Vagina (tissue), 2 donors: ENCODE measurements at places on chromosomes 4 and X. TPM values are rescaled to one million over a fixed set of nuclear protein-coding genes. Genes with fewer than 3 reads are reported as not detected.

DNA sequence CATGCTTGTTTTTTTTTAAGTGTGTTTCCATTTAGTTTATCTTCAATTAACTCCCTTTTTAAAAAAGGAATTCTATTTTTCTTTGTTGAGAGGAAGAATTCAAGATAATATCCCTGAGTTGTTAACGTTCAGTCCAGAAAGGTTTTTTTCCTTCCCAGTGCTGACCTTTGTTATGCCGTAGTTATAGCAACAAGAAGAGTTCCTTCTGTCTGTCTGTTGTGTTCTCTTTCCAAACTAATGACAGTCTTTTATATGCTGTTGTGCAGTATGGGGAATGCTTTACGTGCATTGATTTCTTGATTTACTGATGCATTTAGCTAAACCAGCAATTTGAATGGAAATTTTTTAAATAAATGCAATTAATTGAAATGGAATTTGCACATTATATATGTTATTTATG, 6.6 kb upstream of the CXXC4 start:
- H3K36me3 ChIP-seq: no peaks in the 10 kb centered on the region
- DNase-seq: no peak
- no peaks in the 10 kb centered on the region for H3K27me3 ChIP-seq
- H3K4me1 ChIP-seq: no peaks in the 10 kb centered on the region
- no peak overlapping the region for H3K27ac ChIP-seq
- H3K4me3 ChIP-seq: no peak overlapping the region

- H3K27me3 ChIP-seq: no peaks in the 10 kb centered on the region
- no peak overlapping the region for H3K4me3 ChIP-seq
- H3K36me3 ChIP-seq: no peaks in the 10 kb centered on the region
- H3K27ac ChIP-seq: no peak overlapping the region
These were observed 272.1 kb upstream of the TRAM1L1 start for GRCh38 chr4:117357437-117357836.

- H3K4me3 ChIP-seq: no peak overlapping the region
- H3K27me3 ChIP-seq: no peaks in the 10 kb centered on the region
- H3K36me3 ChIP-seq: no peaks in the 10 kb centered on the region
- peaks cover 20% of the 10 kb centered on the region for H3K4me1 ChIP-seq
- no peak for DNase-seq
These were observed 2.8 kb downstream of the CENPU start for GRCh38 chr4:184731056-184731455.

GRCh38 chrX:49282647-49283011, 13.0 kb downstream of the PPP1R3F start:
- no peak overlapping the region for H3K27ac ChIP-seq
- peaks cover 6% of the 10 kb centered on the region for H3K36me3 ChIP-seq
- H3K27me3 ChIP-seq: no peaks in the 10 kb centered on the region
- H3K4me3 ChIP-seq: no peak overlapping the region
- DNase-seq: no peak

- H3K27ac ChIP-seq: no peak overlapping the region
- peaks cover 30% of the 10 kb centered on the region for H3K4me1 ChIP-seq
- no peak for DNase-seq
- H3K36me3 ChIP-seq: peaks cover 6% of the 10 kb centered on the region
- no peak overlapping the region for H3K4me3 ChIP-seq
These were observed 5.0 kb downstream of the NAF1 start for GRCh38 chr4:163161536-163162205.

ZIC3 gene
- not detected for total RNA-seq

DNA sequence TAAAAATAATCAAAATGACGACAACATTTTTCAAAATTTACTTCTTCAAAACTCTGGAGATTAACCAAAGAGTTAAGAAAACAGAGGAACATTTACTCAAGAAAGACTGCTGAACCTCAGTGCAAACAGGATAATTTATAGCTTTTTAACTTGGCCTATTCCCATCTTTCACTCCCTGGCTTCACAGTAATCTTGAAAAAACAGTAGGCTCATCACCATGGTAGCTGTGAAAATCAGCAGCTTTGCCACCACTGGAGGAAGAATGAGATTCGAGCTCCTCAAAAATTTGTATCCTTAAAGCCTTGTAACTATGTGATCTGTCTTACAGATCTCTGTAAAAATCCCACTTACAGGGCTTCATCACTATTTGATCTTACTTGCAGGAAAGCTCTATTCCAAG, 447.7 kb upstream of the CTSO start:
- H3K4me1 ChIP-seq: no peaks in the 10 kb centered on the region
- no peak overlapping the region for H3K27ac ChIP-seq
- no peaks in the 10 kb centered on the region for H3K36me3 ChIP-seq
- H3K4me3 ChIP-seq: no peak overlapping the region
- H3K27me3 ChIP-seq: no peaks in the 10 kb centered on the region
- DNase-seq: no peak

GRCh38 chr4:165827018-165827417, 46.0 kb upstream of the TLL1 start:
- no peak overlapping the region for H3K4me3 ChIP-seq
- no peak for DNase-seq
- H3K36me3 ChIP-seq: no peaks in the 10 kb centered on the region
- no peak overlapping the region for H3K27ac ChIP-seq
- H3K27me3 ChIP-seq: no peaks in the 10 kb centered on the region
- H3K4me1 ChIP-seq: no peaks in the 10 kb centered on the region

DNA sequence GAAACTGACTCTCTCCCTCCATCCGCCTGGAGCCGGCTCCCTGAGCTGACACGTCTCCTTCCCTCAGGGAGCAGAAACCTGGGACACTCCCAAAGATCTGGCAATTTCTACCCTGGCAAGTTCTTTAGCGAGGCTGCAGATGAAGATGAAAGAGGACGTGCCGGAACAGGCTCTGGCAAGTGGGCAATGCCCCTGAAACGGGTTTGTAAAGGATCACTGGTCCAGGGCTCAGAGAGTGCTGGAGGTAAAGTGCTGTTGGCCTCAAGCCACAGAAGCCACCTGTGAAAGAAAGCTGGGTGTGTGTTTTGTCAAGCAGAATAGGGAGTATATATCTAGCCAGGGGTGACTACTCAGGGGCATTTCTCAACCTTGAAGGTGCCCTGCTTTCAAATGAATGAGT, 131.4 kb upstream of the ATP6AP2 start:
- H3K36me3 ChIP-seq: no peaks in the 10 kb centered on the region
- H3K4me1 ChIP-seq: no peaks in the 10 kb centered on the region
- DNase-seq: no peak
- H3K27me3 ChIP-seq: no peaks in the 10 kb centered on the region
- H3K27ac ChIP-seq: no peak overlapping the region
- H3K4me3 ChIP-seq: no peak overlapping the region

GRCh38 chr4:84800256-84800655, 166.2 kb downstream of the WDFY3 start:
- H3K4me1 ChIP-seq: peaks cover 9% of the 10 kb centered on the region
- peaks cover 14% of the 10 kb centered on the region for H3K36me3 ChIP-seq
- no peak for DNase-seq

DNA sequence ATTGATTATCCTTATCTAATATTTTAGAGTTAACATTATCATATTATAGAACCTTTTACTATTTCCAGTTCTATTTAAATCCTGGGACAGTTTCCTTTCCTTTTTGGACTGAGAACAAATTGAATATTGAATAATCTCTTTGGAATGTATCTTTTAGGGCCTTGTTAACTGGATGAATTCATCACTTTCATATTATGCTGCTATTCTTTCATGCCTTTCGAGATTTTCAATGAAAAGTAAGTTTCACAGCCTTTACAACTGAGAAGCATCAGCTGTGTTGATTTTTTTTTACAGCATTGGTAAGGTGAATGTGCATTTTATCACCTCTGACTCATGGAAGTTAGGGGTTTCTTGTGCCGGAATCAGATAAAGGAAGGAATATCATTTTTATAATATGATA, 39.6 kb downstream of the PDLIM5 start:
- H3K27ac ChIP-seq: no peak overlapping the region
- H3K4me1 ChIP-seq: peaks cover 26% of the 10 kb centered on the region
- H3K36me3 ChIP-seq: no peaks in the 10 kb centered on the region
- H3K27me3 ChIP-seq: no peaks in the 10 kb centered on the region
- DNase-seq: no peak

- H3K4me1 ChIP-seq: peaks cover 21% of the 10 kb centered on the region
- H3K36me3 ChIP-seq: no peaks in the 10 kb centered on the region
- DNase-seq: no peak
- no peak overlapping the region for H3K4me3 ChIP-seq
These were observed 263.6 kb downstream of the PTTG2 start for GRCh38 chr4:38223782-38224236.

CAPN6 gene
- 3.4 TPM for total RNA-seq

GRCh38 chr4:148573296-148573695, 131.1 kb upstream of the NR3C2 start:
- H3K27ac ChIP-seq: no peak overlapping the region
- H3K36me3 ChIP-seq: no peaks in the 10 kb centered on the region

DNA sequence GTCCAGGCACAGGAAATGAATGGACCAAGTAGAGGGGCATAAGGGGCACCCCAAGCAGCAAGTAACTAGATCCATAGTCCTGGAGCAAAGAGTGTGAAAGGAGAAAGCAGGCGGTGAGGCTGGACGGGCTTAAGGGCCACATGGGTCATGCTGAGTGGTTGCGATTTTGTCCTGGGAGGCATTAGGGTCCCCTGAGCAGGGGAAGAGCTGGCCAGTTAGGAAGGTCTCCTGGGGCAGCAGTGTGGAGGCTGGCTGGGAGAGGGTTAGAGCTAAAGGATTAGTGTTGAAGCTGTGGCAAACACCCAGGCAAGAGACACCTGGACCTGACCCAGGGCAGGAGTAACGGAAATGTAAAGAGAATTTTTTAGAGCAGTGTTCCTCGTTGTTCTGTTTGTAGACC, 26.5 kb downstream of the MYOZ2 start:
- no peak for DNase-seq
- no peaks in the 10 kb centered on the region for H3K4me1 ChIP-seq
- H3K4me3 ChIP-seq: no peak overlapping the region

GAGE12H gene
- total RNA-seq: not detected

GRCh38 chrX:13756381-13756780, 21.8 kb downstream of the OFD1 start:
- H3K27ac ChIP-seq: no peak overlapping the region
- no peaks in the 10 kb centered on the region for H3K27me3 ChIP-seq
- H3K36me3 ChIP-seq: no peaks in the 10 kb centered on the region

DNA sequence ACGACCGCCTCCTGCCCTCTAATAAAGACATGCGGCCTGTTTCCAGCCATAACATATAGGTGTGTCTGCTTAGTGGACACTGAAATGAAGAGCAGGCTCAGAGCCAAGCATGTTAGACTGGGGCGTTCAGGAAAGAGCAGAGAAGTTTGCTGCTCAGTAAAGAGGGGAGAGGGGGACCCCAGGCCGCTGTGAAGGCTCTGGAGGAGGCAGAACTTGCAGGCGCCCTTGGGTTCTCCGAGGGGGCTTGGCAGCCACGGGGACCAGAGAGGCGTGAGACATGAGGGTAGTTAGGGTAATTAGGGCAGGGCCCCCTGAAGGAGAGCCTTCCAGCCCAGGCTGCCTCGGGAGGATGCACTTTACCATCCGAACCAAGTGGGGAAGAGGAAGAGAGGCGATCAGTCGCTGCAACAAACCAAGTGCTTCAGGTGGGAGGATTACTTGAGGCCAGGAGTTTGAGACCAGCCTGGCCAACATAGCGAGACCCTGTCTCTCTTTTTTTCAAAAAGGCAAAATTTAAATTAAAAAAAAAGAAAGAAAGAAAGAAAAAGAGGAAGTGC, 46.6 kb upstream of the CDKN2AIP start:
- peaks cover 9% of the 10 kb centered on the region for H3K4me1 ChIP-seq
- H3K27me3 ChIP-seq: no peaks in the 10 kb centered on the region
- peak overlapping the region; percentile 30 for H3K27ac ChIP-seq
- no peaks in the 10 kb centered on the region for H3K36me3 ChIP-seq

- H3K27ac ChIP-seq: no peak overlapping the region
- H3K4me3 ChIP-seq: no peak overlapping the region
- no peaks in the 10 kb centered on the region for H3K27me3 ChIP-seq
- no peaks in the 10 kb centered on the region for H3K36me3 ChIP-seq
- H3K4me1 ChIP-seq: no peaks in the 10 kb centered on the region
These were observed 221.0 kb upstream of the NWD2 start for GRCh38 chr4:37023504-37023903.

- H3K4me1 ChIP-seq: no peaks in the 10 kb centered on the region
- no peaks in the 10 kb centered on the region for H3K36me3 ChIP-seq
- H3K27me3 ChIP-seq: no peaks in the 10 kb centered on the region
- no peak for DNase-seq
These were observed 103.6 kb downstream of the AREG start for GRCh38 chr4:74548561-74548960.

DNA sequence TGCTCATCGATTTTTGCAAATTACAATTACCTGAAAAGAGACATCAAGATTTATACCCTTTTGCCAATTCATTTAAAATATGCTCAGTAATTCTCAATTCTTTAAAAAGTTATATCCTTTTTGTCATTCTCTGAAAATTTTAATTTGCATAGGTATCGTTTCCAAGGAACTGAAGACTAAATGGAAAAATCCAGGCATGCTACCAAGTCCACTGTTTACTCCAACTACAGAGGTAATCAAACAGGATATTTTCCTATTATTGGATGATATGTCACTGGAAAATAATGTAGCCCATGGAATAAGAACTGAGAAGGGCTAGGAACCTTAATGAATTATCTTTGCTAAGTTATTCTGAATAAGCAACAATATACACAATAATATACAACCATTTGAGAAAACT, 132.7 kb downstream of the THOC2 start:
- no peaks in the 10 kb centered on the region for H3K36me3 ChIP-seq
- H3K27me3 ChIP-seq: no peaks in the 10 kb centered on the region
- no peak overlapping the region for H3K27ac ChIP-seq
- H3K4me1 ChIP-seq: no peaks in the 10 kb centered on the region

GRCh38 chr4:166078955-166079354, 205.9 kb downstream of the TLL1 start:
- H3K27ac ChIP-seq: no peak overlapping the region
- H3K4me3 ChIP-seq: no peak overlapping the region
- H3K27me3 ChIP-seq: no peaks in the 10 kb centered on the region
- DNase-seq: no peak
- H3K4me1 ChIP-seq: no peaks in the 10 kb centered on the region

DNA sequence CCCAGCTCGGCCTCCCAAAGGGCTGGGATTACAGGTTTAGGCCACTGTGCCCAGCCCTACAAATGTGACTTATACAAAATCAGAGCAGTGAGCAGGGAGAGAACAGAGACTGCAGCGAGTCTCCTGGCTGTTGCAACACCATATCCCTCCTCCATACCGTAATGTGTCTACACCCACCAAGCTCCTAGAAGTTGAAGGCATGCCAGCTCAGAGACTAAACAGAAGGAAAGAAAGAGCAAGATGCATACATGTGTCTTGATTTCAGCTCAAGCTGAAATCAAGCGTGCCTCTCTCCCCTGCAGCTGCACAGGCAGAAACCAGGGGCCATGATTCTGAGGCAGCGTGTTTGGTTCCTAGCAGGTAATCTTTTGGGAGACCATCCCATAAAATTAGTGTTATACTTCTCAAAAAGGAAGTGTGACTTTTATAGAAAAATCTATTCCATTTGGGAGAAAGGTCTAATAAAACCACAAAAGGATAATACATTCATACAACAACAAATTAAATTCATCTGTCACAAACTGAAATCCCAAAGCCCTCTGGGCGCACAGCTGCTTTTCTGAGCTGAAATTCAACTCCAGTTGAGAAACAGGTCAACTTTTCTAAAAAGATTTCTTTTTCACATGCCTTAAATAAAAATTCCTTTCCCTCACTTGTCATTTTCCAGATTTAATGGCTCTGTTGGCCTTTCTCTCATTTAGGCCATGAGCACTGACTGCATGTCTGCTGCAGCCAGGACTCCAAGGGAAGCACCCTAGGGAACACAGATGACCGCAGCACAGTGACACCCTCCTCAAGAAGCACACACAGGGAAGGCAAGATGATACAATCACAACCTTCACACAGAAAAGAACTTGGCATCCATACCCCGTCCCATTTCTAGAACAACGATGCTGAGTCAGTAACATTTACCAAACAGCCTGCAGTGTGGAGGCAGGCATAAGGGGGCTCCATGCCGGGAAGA, 34.4 kb downstream of the AFAP1 start:
- H3K27me3 ChIP-seq: no peaks in the 10 kb centered on the region
- no peaks in the 10 kb centered on the region for H3K36me3 ChIP-seq
- H3K4me1 ChIP-seq: peaks cover 74% of the 10 kb centered on the region
- DNase-seq: no peak

NLRP2B gene
- not detected for total RNA-seq
